NCI-H1092 treated with DMSO at 0.1 percent for 48 hours (cell line): ENCODE measurements at places on chromosomes 13 and 19.

DNA sequence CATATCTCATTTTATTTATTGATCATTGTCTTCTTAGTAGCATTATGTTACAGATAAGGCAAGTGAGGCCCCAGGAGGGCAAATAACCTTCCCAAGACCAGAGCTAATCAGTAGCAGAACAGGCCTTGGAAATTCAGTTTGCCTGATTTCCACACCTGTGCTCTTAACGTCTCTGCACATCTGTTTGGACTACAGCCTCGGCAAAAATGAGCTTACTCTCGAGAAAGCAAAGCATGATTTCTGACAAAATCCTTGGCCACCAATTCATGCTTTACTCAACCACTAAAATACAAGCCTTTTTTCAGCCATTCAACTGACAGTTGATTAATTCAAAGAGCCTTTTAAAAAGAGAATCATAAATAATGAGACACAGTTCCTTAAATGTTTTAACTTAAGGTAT lies 309.3 kb upstream of the HTR2A start:
- DNase-seq: no peak

DNA sequence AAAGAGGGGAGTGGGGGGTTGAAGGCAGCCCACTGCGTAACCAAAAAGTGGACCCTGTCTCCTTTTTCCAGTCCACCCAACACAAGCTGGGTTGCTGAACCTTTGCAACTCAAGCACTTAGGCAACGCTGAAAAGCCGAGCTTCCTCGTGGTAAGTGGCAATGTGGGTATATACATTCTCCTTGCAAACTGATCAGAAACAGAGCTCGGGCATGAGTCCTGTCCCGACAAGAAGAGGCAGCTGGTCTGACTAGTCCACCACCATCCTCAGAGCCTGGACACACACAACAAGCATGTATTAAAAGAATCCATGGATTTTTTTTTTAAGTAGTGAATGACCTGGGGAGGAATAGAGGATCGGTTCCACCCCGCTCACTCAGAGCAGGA lies 240.6 kb upstream of the ZNF507 start:
- no peak for DNase-seq

GRCh38 chr13:59086147-59086546 lies 1077.6 kb downstream of the DIAPH3 start:
- no peak for DNase-seq

DNA sequence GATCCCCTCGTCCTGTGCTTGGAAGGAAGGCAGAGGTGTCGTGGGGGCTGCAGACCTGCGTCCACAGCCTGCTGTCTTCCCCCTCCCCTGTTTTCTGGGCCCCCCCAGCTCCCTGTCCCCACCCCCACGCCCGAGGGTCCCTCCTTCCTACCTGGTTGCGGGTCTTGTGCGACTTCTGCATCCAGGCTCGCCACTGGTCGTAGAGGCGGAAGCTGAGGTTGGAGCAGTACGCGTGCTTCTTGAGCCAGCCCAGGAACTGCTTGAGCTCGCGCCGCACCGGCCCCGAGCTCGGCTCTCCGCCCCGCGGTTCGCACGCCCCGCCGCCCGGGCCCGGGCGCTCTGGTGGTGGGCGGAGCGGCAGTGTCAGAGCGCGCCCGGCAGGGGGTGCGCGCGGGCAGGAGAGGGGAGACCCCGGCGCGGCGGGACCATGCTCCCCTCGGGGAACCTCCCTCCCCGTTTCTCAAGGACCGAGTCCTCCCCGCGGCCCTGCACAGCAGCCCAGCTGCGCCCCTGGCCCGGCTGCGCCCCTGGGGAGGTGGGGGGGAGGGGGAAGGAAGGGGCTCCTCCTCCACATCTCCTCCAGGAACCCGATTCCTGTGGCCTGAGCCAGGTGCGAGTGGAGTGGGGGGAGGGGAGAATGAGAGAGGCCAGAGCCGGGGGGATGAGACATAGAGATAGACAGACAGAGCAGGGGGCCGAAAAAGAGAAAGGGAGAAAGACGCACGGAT lies 5.7 kb downstream of the REX1BD start:
- peak; percentile 62 for DNase-seq

- no peak for DNase-seq
Measured at GRCh38 chr19:5684694-5685430, 4.0 kb downstream of the HSD11B1L start.

DNA sequence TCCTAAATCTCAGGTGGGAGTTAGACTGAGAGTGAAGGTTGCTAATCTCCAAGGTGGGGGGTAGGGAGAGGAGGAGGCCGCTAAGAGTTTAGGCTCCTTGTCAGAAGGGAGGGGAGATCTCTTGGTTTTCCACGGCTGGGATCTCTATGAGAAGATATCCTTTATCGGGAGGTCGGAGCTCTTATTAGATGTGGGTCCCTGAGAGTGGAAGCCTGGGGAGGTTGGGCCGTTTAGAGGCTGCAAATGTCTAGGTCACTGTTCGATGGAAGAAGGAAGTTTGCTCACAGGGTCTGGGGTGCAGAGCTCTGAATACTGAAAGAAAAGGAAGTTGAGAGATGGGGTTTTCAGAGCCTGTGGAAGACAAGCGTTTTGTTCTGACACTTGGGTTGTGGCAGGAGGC lies 3.8 kb downstream of the MYADM start:
- DNase-seq: no peak

- no peak for DNase-seq
Measured at GRCh38 chr13:98478189-98479129, 98.4 kb downstream of the STK24 start.

DNA sequence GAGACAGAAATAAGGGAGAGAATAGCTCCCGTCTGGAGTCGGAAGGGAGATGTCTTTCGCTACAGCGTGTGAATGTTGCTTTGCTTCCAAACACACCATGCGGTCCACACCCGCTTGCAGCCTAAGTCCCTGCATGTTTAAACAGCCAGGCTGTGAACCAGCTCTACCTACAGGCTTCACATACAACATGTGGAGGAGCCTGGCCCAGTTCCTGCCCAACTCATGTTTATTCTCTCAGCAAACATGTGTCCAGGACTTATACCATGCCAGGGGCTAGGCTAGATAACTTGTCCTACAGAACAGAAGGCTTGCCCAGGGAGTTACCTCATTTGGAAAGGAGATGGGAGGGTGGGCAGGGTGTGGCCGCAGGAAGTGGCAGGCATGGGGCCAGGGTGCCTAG lies 181.5 kb downstream of the FOXO1 start:
- no peak for DNase-seq

GRCh38 chr13:105572401-105572800 lies 963.1 kb downstream of the EFNB2 start:
- DNase-seq: no peak

DNA sequence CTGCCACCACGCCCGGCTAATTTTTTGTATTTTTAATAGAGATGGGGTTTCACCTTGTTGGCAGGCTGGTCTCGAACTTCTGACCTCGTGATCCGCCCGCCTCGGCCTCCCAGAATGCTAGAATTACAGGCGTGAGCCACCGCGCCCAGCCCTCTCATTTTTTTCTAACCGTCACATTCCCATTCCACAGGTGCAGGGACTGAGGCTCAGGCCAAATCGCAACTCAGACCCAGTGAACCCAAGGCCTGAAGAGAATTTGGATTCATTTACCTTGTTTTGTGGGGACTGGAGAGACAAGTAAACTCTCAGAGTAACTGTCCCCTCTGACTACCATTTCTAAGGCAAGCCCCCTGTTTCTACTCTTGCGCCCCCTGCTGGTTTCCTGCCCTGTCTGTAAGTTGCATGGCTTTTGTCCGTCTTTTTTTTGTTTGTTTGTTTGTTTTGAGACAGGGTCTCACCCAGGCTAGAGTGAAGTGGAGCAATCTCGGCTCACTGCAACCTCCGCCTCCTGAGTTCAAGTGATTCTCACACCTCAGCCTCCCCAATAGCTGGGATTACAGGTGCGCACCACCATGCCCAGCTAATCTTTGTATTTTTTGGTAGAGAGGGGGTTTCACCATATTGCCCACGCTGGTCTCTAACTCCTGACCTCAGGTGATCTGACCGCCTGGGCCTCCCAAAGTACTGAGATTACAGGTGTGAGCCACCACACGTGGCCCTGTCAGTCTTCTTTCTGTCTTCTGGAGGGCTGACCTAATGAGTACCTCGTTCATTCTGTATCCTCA lies 2.3 kb upstream of the STRN4 start:
- DNase-seq: no peak

GRCh38 chr19:28988066-28988465 lies 224.9 kb downstream of the UQCRFS1 start:
- DNase-seq: no peak

GRCh38 chr13:94318418-94318817 lies 161.1 kb downstream of the DCT start:
- DNase-seq: no peak

DNA sequence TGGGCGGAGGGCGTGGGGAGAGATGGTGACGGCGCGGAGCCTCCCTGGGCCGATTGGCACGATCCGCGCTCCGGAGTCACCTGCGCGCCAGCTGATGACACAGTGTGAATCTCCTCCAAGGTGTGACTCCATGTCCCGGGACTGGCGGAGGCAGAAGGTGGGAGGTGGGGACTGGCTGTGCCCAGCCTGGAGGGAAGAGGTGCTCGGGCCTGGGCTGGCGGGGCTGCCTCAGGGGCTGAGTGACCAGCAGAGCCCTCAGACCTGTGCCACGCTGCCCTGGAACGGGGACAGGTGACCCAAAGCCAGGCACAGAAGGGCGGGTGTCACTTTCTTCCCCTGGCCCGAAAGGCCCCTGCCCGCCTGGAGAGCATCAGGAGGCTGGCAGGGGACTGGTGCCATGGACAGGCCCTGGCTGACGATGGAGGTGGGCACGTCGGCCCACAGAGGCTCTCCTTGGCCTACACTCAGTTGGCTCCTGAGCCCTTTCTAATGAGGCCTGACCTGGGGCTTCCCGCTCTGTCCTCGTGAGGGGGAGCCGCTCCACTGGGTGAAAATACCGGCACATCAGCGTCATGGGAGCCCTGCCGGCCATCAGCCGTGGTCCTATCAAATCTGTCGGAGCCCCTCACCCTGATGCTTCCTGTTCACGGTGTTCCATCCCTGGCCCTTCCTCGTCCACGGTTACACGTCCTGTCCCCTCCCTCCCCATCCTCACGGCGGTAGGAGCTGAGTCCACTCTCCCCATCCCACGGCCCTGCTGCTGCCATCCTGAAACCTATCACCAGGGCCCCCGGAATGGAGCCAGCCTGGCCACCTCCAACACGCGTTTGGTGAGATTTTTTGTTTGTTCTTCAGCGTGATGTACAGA lies 75.6 kb downstream of the SPACA7 start:
- DNase-seq: no peak

- DNase-seq: no peak
Measured at GRCh38 chr13:23574421-23575145, 4.4 kb downstream of the TNFRSF19 start.

DNA sequence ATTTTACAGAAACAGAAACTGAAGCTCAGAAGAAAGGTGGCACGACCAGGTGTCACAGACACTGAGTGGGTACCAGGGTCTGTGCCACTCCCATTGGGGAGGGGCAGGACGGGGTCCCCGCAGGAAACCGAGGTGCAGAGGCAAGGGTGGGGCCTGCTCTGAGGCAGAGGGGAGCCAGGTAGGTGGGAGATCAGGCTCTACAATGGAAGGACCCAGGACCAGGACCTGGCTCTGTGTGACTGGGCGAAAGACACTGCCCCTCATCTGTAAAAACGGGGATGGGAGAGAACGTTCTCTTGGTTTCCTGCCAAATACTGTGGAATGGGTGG lies 2.8 kb downstream of the PTGIR start:
- no peak for DNase-seq
